Cardiac muscle cell (in vitro differentiated cells and primary cell): ENCODE measurements at places on chromosomes 16 and 17. TPM values are rescaled to one million over a fixed set of nuclear protein-coding genes. Genes with fewer than 3 reads are reported as not detected.

GRCh38 chr16:78505544-78506366, 406.3 kb downstream of the WWOX start:
- no peak overlapping the region for H3K27ac ChIP-seq
- no peaks in the 10 kb centered on the region for H3K36me3 ChIP-seq
- no peaks in the 10 kb centered on the region for H3K27me3 ChIP-seq
- no peak for DNase-seq

DNA sequence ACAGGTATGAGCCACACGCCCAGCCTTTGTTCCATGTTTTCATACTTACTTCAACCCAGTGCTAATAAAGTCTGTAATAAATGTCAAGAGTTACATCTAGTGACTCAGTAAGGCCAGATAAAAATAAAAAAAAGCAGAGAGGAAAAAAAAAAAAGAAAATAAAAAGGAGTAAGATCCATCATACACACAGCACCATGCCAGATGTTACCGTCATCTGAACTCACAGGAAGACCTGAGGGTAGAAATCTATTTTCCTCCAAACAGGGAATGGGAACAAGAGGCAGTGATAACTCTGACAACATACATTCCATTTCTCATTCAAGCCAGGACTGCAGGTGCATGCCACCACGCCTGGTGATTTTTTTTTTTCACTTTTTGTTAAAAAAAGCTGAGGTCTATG, 20.7 kb downstream of the CRK start:
- H3K4me3 ChIP-seq: no peak overlapping the region
- DNase-seq: no peak
- H3K4me1 ChIP-seq: peaks cover 7% of the 10 kb centered on the region
- peaks cover 12% of the 10 kb centered on the region for H3K36me3 ChIP-seq

DNA sequence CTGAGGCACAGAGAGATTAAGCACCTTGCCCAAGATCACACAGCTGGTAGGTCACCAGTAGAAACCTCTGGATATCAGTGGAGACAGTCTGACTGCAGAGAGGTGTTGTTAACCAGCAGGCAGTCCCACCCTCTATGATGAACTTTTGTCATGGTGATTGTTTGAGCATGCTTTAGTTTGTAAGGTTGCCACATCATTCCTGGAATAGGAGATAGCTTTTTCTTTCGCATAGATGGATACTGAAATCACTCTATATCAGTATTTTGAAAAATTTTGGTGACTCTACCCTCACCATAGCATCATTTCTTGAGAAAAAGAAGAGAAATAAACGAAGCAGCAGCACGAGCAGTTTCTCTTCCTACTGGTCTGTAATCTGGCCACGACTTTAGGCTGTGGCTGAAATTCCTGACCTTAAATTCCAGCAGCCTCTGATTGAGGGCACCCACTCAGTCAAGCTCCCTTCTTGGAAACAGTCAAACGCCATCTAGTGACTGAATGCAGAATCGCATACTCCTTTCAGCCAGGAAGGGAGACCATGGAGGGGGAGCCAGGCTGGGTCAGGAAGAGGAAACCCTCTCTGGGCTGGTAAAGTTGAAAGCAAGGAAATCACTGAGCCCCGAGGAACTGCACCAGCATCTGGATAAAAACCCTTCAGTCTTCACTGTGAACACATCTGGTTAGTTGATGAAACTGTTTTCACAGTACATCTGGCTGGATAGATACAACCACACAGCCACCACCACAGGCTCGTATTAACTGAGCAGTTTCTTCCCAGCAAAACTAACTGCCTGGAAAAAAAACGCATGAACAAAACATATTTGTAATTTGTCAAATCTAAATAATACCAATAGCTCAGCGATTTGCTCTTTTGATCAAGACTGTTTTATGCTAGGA, 108.5 kb upstream of the XYLT1 start:
- H3K4me1 ChIP-seq: no peaks in the 10 kb centered on the region
- H3K27ac ChIP-seq: no peak overlapping the region
- peak; percentile 75 for DNase-seq
- no peak overlapping the region for H3K4me3 ChIP-seq
- H3K27me3 ChIP-seq: no peaks in the 10 kb centered on the region

GRCh38 chr17:67449845-67450755, 73.0 kb downstream of the PITPNC1 start:
- H3K4me1 ChIP-seq: no peaks in the 10 kb centered on the region
- no peaks in the 10 kb centered on the region for H3K27me3 ChIP-seq
- no peak overlapping the region for H3K27ac ChIP-seq
- no peak for DNase-seq

DNA sequence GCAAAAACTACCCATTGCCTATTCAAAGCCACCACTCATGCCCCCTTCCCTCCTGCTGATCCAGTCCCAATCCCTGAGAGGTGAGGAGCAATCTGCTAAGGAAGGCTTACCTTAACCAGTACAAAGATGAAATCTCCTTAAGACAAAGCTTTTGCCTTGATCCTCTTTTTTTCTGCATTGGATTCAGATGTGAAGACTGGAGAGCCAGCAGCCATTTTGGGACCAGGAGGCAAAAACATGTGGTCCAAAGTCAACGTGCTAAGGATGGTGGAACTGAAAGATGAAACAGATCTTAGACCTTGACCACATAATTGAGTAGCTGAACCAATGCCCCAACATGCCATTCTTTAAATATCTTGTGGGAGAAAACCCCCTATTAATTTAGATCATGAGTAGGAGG, 171.4 kb downstream of the IRX5 start:
- no peaks in the 10 kb centered on the region for H3K36me3 ChIP-seq
- H3K27me3 ChIP-seq: no peaks in the 10 kb centered on the region
- no peak overlapping the region for H3K27ac ChIP-seq
- DNase-seq: no peak
- H3K4me1 ChIP-seq: no peaks in the 10 kb centered on the region
- H3K4me3 ChIP-seq: no peak overlapping the region

DNA sequence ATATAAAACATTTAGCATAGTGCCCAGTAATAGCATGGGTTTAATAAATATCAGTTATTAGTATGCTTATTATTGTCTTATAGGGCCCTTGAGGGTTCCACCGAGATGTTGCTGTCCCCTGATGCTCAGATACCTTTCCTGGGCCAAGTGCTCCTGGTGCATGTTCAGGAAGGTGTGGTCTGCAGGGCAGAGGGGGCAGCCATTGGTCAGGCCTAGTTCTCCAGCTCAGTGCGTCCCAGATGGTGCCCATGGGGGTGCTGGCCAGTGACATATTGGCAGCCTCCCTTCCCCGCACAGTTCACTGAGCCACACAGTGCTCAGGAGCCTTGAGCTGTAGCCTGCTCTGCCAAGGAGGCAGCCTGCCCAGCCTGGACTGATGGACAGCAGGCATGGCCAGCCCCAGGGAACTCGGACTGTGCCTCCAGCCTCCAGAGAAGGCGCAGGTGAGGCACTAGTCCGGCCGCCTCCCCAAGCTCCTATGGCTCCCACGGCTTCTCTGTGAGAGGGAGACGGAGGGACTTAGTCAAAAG, 7.7 kb upstream of the GRIN2A start:
- no peak overlapping the region for H3K4me3 ChIP-seq
- no peaks in the 10 kb centered on the region for H3K36me3 ChIP-seq
- H3K27me3 ChIP-seq: peaks cover 6% of the 10 kb centered on the region
- no peaks in the 10 kb centered on the region for H3K4me1 ChIP-seq

GRCh38 chr16:23195366-23195978, 12.9 kb downstream of the SCNN1G start:
- no peaks in the 10 kb centered on the region for H3K36me3 ChIP-seq
- no peak overlapping the region for H3K4me3 ChIP-seq
- DNase-seq: no peak
- no peaks in the 10 kb centered on the region for H3K4me1 ChIP-seq
- H3K27me3 ChIP-seq: peaks cover 3% of the 10 kb centered on the region
- H3K27ac ChIP-seq: no peak overlapping the region

DNA sequence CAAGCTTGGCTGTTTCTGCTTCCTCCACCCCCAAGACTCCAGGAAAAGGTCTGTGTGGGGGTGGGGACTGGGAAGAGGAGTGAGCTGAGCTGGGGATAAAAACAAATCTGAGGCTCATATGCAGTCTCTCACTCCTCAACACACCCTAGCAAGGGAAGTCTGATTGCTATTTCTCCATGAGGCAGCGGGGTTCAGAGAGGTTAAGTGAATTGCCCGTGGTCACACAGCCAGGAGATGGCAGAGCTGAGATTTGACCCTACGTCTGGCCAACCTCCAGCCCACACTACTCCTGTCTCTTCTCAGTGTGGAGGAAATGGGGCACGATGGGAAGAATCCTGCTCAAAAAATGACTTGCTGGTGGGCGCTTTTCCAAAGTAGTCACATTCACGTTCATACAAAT, 4.8 kb upstream of the ABCC3 start:
- H3K27me3 ChIP-seq: peaks cover 36% of the 10 kb centered on the region
- H3K4me3 ChIP-seq: no peak overlapping the region
- no peaks in the 10 kb centered on the region for H3K36me3 ChIP-seq

DNA sequence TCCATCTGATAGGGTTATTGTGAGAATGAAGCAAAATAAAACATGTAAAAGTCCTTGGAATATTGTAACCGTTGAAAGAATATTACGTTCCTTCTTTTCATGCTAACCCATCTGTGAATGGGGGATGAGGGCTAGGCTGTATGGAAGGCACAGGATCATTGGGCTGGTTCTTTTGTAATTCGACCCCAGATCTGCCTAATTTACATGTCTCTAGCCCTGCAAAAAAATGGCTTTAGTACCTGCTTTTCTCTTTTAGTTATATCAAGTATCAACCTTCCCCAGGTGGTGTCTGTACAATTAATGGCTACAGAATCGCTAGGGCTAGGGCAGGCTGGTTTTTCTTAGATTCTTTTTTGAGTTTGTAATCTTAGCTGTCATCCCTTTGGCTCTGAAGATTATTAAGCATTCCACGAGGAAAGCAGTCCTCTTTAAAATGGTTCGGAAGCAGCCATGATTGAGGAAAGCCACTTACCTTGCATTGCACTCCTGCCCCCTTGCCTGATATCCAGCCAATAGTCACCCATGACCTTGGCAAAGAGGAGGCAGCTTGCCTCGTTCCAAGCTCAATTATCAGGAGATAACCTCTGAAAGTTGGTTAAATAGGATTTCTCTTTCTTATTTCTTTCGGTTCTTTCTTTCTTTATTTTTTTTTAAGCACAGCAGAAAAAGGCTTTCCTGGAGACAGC, 153.9 kb upstream of the ZKSCAN2 start:
- H3K4me1 ChIP-seq: no peaks in the 10 kb centered on the region
- no peak for DNase-seq
- no peaks in the 10 kb centered on the region for H3K27me3 ChIP-seq
- H3K27ac ChIP-seq: peak overlapping the region; percentile 34
- no peaks in the 10 kb centered on the region for H3K36me3 ChIP-seq
- no peak overlapping the region for H3K4me3 ChIP-seq

GRCh38 chr17:1299552-1300370, 20.3 kb downstream of the TRARG1 start:
- DNase-seq: no peak
- H3K27me3 ChIP-seq: peaks cover 4% of the 10 kb centered on the region
- H3K27ac ChIP-seq: no peak overlapping the region
- no peaks in the 10 kb centered on the region for H3K36me3 ChIP-seq
- H3K4me3 ChIP-seq: no peak overlapping the region

- DNase-seq: no peak
- no peak overlapping the region for H3K4me3 ChIP-seq
- H3K4me1 ChIP-seq: no peaks in the 10 kb centered on the region
- no peak overlapping the region for H3K27ac ChIP-seq
- H3K27me3 ChIP-seq: no peaks in the 10 kb centered on the region
Measured at GRCh38 chr16:88923926-88924833, 52.8 kb downstream of the CBFA2T3 start.

DNA sequence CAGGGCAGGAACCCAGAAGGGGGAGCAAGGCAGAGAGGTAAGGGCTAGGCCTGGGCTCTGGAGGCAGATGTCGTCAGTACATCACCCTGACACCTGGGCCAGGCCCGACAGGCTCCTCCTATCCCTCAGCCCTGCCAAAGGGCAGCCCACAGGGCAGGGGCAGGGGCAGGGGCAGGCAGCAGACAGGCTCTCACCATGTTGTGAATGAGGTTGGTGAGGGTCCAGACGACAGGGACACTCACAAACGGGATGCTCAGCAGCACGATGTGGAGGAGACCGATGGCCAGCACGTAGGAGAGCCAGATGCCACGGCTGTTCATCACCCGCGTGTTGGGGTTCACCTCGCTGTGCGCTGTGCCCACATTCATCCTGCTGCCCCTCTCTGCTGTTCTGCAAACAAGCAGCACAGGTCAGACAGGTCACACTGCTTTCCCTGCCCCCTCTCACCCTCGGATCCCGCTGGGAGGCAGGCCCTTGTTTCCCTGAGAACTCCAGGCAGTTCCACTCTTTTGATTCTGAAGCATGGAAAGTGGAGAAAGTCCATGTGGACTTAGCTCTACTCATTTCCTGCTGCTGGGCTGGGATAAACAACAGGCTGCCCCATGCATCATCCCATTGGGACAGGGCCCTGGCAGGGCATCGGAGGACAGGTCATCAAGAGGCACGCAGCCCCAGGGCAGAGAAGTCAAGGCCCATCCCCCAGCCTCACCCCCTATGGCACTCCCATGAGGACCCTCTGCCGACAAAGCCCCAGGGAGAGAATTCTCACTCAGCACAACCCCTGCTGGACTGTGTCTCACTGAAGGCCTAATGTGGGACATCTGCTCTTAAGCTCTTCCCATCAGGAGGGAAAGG, 3.3 kb downstream of the ORMDL3 start:
- H3K27ac ChIP-seq: no peak overlapping the region
- peaks cover 27% of the 10 kb centered on the region for H3K4me1 ChIP-seq
- peak; percentile 33 for DNase-seq
- no peak overlapping the region for H3K4me3 ChIP-seq
- no peaks in the 10 kb centered on the region for H3K27me3 ChIP-seq

DNA sequence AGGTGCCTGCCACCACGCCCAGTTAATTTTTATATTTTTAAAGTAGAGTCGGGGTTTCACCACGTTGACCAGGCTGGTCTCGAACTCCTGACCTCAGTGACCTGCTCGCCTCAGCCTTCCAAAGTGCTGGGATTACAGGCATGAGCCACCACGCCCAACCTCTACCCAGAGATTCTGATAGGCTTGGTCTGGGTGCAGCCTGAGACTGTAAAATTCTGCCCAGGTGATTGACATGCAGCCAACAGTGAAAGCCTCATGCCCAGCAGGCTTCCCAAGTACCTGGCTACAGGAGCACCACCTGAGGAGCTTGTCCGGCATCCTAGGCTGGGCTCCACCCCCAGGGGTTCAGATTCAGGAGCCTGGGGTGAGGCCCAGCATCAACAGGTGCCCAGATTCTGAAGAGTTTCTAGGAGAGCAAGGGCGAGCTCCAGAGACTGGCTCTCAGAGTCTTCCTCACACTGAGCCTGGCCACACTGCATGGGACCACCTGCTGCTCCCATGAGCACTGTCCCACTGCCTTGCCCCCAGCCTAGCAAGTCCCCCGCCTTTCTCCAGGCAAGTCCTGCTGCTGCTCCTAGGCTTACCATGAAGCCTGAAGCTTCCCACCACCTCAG, 16.6 kb downstream of the ZNF385C start:
- no peaks in the 10 kb centered on the region for H3K27me3 ChIP-seq
- no peaks in the 10 kb centered on the region for H3K36me3 ChIP-seq

The KRT28 gene
- not detected in 2 replicates for total RNA-seq

The CDRT15L2 gene
- total RNA-seq: not detected in 2 replicates

The KRT37 gene
- not detected in 2 replicates for total RNA-seq
